A549 (cell line): ENCODE measurements at places on chromosomes 2 and 18.
A peak's percentile ranks its signal among the peaks of the same experiment; 100 is the strongest.

- no peak for DNase-seq
These were observed 2.6 kb downstream of the GPR39 start for GRCh38 chr2:132419235-132419634.

DNA sequence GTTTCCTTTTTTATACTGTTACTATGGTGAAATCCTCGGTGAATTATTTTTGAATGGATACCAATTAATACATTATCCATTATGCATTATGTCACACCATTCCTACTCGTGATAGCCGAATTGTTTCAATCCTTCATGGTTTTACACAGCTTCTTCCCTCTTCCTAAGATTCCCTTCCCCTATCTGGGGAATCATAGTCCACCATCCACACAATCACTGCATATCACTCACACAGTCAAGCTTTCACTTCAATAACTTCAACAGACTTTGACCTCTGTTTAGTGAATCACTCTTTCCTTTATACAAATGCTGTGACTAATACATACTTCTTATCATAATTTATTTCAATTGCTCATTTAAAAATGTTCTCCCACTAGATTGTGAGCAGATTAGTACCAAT, 1108.1 kb upstream of the LRRTM1 start:
- peak; percentile 1 for DNase-seq

DNA sequence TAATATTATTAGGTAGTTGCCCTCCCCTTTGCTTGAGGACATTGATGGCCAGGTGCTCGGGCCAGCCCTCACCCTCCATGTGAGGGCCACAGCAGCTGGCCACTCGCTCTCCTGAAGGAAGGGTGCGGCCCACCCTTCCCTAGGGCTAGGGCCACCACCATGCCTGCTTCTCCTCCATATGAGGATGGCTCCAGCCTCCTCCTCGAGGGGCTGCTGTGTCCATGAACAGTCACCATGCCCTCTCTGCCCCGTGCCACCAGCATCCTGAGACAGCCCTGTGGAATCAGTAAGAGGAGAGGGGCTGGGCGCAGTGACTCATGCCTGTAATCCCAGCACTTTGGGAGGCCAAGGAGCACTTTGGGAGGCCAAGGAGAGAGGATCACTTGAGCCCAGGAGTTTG, 2.4 kb downstream of the GPR17 start:
- DNase-seq, result no peak

DNA sequence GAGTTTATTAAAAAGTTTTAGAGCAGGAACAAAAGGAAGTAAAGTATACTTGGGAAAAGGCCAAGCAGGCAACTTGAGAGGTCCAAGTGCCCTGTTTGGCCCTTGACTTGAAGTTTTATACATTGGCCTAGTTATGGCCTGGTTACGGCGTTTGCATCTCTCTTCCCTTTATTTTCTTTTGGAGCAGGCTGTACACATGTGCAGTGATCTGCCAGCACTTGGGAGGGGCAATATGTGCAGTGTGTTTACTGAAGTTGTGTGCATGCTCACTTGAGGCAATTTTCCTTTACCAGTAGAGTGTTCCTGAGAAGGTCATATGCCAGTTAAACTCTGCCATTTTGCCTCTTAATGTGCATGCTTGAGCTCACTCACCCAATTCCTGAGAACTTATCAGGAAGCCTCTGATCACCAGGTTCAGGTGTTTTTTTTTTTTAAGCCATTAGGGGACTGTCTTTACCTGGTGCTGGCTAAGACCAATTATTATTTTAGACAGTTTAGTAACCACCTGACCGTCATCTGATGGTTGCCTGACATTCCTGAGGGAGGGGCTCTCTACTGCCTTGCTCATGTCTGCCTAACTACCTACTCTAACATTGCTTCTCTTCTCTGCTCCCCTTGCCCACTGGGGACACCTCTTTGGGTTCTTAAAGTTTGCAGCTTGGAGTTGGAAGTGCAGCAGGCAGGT, 48.0 kb downstream of the SCN2A start:
- no peak for DNase-seq
